T-helper 1 cell (primary cell): ENCODE measurements at places on chromosomes 1 and 21.

GRCh38 chr1:183879494-183879893 is 74.6 kb downstream of the RGL1 start:
- DNase-seq, result no peak

DNA sequence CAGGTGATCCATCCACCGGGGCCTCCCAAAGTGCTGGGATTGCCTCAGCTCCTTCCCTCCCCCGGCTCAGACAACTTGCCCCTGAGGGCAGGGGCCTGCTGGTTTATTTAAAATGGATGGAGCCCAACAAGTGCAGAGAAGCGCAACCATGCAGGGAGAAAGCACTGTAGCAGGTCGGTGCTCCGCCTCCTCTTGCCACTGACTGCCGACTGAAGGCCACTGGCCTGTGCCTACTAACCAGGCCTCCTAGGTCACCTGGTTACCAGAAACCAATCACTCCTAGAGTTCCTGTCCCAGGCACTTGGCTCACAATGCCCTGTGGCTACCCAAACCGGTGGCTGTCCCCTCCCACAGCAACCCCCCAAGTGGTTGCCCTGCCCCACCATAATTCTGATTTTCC is 35.9 kb downstream of the ZNF695 start:
- DNase-seq, result no peak

- no peak for DNase-seq
Observed at GRCh38 chr21:28410256-28410655, 582.4 kb downstream of the LTN1 start.

GRCh38 chr1:47948126-47948525 is 49.1 kb downstream of the TRABD2B start:
- DNase-seq, result no peak

GRCh38 chr21:34599534-34600101 is 15.3 kb downstream of the RCAN1 start:
- no peak for DNase-seq

- no peak for DNase-seq
Observed at GRCh38 chr1:51472359-51472758, 46.7 kb downstream of the EPS15 start.

- DNase-seq, result no peak
Observed at GRCh38 chr1:66502086-66502485, 31.9 kb upstream of the SGIP1 start.

DNA sequence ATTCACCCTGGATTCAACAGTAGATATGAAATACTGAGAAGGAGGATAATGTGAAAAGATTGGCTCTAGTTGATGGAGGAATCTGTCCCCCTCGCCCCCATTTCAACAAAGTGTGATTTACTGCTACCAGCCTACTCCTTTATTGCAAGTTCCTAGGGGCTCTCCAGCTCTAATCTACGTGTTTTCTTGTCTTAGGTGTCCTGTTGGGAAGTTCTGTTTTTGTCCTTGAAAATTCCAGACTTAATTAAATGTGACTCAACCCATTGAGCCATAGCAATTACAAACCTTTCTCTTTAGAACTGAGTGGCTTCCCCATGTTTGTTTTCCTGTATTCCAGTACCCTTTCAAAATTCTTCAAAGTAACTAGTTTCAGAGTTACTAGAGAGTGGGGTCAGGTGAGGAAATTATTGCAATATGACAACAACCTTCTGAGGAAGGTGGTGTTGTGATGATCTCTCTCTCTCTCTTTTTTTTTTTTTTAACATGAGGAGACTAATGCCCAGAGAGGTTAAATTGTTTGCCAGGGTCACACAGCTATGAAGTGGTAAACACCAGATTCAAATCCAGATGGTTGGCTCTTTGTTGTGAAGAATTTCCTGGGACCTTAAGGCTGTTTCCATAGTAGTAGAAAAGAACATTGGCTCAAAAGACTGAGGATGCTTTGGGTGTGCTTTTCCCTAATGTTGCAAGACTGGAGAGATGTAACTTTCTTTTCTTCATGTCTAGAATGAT is 3.5 kb downstream of the RGL1 start:
- no peak for DNase-seq

- DNase-seq, result no peak
Observed at GRCh38 chr1:221089803-221090202, 210.6 kb downstream of the HLX start.

- DNase-seq, result no peak
Observed at GRCh38 chr1:64492424-64492823, 22.5 kb downstream of the CACHD1 start.

DNA sequence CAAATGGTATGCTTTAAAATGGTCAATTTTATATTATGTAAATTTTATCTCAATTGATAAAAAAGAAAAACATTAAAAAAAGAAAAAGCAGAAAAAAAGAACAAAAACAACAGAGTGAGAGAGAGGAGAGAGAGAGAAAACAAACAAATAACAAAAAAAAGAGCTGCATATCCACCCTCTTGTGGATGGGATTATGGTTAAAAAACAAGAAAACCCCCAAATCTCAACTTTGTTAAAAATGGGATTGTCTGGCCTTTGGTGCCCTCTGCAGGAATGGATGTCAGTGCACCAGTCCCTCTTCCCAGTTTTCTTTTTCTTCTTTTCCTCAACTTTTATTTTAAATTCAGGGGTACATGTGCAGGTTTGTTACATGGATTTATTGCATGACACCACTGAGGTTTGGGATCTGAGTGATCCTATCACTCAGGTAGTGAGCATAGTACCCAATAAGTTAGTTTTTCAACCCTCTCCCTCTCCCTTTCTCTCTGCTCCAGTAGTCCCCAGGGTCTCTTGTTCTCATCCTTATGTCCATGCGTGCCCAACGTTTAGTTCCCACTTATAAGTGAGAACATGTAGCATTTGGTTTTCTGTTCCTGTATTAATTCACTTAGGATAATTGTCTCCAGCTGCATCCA is 28.1 kb downstream of the RNF187 start:
- no peak for DNase-seq

DNA sequence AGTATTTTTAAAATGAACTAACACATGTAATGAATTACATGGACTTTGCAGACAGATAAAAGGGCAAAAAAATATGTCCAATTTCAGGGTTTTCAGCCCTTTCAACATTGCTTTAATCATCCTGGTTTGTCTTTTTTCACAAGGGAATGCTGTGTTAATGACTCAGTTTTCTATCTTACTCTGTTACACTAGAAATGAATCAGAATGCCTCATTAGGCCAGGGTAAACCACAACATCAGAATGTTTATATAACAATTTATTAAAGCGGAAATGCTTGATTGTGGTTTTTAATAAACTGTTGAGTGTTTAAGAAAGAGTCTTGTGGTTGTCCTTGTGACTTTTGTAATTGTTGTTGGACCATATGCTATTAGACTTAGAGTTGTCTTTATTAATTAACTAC is 13.5 kb downstream of the GORAB start:
- no peak for DNase-seq

DNA sequence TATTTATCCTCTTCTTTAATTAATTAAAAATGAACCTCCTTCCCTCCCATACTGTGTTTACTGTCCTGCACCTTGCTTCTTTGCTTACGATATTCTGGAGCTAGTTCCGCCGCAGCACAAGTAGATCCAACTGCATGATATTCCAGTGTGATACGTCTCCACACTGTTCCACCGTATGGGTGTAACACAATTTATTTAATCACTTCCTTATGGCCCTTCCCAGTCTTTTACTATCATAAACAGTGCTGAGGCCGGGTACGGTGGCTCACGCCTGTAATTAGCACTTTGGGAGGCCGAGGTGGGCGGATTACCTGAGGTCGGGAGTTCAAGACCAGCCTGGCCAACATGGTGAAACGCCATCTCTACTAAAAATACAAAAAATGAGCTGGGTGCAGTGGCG is 25.7 kb downstream of the CNST start:
- no peak for DNase-seq

DNA sequence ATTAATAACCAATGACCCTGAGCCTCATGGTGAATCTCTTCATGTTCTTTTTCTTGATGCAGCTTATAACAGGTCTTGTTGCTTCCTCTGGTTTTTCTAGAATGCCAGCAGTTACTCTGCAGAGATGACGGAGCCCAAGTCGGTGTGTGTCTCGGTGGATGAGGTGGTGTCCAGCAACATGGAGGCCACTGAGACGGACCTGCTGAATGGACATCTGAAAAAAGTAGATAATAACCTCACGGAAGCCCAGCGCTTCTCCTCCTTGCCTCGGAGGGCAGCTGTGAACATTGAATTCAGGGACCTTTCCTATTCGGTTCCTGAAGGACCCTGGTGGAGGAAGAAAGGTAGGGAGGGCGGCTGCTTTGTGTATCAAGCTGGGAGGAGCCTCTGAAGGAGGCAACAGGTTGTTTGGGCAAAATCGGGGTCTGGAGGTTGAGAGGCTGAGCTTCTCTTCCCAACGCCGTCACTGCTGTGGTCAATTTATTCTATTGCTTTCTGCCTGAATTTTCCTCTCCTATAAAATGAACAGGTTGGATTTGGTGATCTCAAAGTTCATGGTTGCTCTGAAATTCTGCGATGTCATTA is 6.7 kb downstream of the ABCG1 start:
- no peak for DNase-seq

GRCh38 chr1:168340781-168341482 is 60.3 kb downstream of the TBX19 start:
- no peak for DNase-seq

- no peak for DNase-seq
Observed at GRCh38 chr1:56676571-56677035, 31.5 kb downstream of the PRKAA2 start.

GRCh38 chr1:220552672-220553260 is 24.8 kb downstream of the MARK1 start:
- no peak for DNase-seq

- no peak for DNase-seq
Observed at GRCh38 chr1:163072658-163073057, 3.5 kb downstream of the RGS4 start.

DNA sequence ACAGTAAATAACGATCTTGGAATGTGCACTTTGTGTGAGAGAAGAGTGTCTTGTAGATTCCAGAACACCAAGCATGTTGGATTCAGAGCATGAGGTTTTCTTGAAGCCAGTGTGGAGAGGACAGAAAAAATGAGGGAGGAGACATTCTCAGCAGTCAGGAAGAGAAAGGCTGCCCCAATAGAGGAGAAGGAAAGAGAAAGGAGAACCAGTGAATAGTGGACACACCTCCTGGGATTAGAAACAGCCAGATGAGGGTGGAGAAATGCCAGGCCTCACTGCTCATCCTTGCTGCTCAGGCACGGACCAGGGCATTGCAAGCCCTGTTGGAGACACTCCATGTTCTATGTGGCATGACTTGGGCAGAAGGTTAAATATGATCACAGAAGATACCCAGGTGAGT is 69.0 kb upstream of the KAZN start:
- DNase-seq, result no peak

GRCh38 chr1:6970221-6970620 is 185.0 kb downstream of the CAMTA1 start:
- DNase-seq, result no peak

- no peak for DNase-seq
Observed at GRCh38 chr1:197171531-197171930, 25.1 kb upstream of the ASPM start.

GRCh38 chr1:43481491-43481890 is 27.8 kb upstream of the HYI start:
- no peak for DNase-seq

DNA sequence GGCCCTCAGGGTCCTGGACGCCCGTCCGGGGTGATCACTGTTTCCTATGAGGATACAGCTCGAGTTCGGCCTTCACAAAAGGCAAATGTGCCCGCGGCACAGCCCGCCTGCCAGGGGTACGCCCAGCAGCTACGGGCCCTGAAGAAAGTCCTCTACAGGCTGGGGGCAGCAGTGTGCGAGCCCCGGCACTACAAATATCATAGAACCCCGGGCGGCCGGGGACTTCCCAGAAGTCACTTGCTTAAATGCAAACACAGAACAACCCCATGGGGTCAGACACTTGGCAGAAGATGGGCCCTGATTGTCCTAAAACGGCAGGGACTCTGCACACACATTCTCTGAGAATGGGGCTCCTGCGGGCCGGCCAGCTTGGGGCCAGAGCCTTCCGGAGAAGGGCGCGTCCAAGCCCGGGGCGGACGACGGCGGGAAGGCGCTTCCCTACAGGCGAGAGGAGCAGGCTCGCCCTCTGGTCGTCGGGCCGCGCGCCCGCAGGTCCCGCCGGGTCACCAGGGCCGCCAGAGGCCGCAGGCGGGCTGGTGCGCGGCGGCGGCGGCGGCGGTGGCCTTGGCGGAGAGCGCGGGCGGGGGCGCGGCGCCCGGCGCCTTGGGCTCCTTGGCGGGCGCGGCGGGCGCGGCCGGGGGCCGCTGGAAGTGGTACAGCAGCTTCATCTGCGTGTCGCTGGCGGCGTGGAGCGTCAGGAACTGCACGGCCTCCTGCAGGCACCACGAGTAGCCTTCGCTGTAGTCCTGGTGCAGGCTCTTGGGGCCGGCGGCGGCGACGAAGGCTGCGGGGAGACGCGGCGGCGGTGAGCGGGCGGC is 888 bp downstream of the HES5 start:
- DNase-seq, result no peak

DNA sequence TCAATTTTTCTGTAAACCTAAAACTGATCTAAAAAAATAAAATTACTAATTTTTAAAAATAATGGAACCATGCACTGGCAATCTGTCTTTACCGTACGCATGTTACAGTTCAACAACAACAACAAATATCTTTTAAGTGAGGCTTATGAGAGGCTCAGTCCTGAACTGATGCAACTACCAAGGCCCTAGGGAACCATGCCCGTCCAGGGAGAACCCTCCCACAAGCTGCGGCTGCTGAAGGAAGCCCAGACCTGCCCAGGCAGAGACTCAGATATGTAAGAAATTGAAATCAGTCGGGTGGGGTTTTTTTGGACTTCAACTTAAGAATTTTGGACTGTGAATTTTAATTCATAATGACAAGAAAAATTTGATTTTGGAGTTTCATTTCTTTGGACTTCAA is 91.1 kb downstream of the NPHP4 start:
- no peak for DNase-seq

- DNase-seq, result no peak
Observed at GRCh38 chr1:6370006-6370405, 23.6 kb downstream of the ACOT7 start.

DNA sequence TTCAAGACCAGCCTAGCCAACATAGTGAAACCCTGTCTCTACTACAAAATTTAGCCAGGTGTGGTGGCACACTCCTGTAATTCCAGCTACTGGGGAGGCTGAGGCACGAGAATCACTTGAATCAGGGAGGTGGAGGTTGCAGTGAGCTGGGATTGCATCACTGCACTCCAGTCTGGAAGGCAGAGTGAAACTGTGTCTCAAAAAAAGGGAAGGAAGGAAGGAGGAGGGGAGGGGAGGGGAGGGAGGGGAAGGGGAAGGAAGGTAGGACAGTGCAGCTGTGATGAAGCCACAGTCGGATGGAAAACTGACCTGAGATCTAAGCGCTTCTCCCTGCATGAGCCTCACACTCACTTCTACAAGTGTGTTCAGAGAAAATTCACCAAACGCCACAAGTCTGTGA is 22.0 kb upstream of the FHAD1 start:
- no peak for DNase-seq

GRCh38 chr1:2121101-2121691 is 71.0 kb downstream of the PRKCZ start:
- DNase-seq, result no peak

GRCh38 chr1:9510130-9510529 is 29.1 kb upstream of the SLC25A33 start:
- DNase-seq, result no peak
